Progenitor cell of endocrine pancreas (in vitro differentiated cells): ENCODE measurements at places on chromosomes 6 and 20.

DNA sequence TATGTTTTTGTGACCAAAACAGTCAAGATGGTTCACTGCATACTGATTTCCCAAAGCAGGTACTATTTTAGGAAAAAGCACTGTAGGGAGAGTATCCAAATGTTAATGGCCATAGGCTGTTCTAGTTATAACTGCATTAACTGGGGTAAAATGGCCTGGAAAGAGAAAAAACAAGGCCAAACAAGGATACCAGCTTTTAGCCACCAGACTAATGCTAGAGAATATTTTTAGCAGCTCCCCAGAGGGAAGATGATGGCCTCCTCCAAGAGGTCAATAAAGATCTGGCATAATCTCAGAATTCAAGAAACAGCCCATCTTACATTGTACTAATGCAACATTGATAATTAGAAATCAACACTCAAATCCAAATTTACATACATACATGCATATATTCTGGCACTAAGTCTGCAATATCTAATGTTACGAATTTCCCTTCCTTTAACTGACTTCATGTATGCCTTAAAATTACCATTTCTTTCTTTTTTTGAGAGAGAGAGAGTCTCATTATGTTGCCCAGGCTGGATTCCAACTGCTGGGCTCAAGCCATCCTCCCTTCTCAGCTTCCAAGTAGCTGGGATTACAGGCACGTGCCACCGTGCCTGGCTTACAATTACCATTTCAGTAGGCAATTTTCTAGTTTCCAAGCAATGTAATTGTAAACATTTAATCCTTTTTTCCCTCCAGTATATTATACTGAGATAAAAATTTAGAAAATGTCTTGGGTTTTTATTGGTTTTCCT is 9.3 kb downstream of the COX7A2 start:
- H3K27ac ChIP-seq, result no peak overlapping the region
- DNase-seq, result no peak
- peaks cover 8% of the 10 kb centered on the region for H3K36me3 ChIP-seq
- H3K27me3 ChIP-seq, result no peaks in the 10 kb centered on the region
- no peak overlapping the region for H3K4me3 ChIP-seq
- peaks cover 13% of the 10 kb centered on the region for H3K4me1 ChIP-seq

DNA sequence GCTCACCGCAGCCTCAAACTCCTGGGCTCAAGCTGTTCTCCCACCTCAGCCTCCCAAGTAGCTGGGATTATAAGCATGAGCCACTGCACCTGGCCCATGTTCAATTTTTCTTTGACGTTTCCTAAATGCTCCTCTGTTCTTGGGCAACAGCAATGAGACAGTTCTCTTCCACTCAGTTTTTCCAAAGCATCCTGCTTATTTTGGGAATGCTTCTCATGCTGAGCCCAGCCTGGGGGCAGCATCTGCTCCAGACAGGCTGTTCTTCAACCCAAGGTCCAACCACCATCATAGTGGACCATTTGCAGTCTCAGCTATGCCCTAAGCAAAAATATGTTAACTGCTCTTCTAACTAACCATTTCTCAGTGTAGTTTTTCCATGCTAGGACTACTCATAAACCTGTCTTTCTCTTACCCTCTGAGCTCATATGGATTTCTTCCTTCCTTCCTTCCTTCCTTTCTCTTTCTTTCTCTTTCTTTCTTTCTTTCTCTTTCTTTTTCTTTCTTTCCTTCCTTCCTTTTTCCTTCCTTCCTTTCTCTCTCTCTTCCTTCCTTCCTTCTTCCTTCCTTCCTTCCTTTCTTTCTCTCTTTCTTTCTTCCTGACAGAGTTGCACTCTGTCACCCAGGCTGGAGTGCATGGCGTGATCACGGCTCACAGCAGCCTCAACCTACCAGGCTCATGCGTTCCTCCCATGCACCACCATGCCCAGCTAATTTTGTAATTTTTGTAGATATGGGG is 48.4 kb downstream of the GCNT2 start:
- no peaks in the 10 kb centered on the region for H3K36me3 ChIP-seq
- peaks cover 33% of the 10 kb centered on the region for H3K27me3 ChIP-seq
- DNase-seq, result no peak
- H3K27ac ChIP-seq, result no peak overlapping the region
- H3K4me1 ChIP-seq, result peaks cover 5% of the 10 kb centered on the region
- no peak overlapping the region for H3K4me3 ChIP-seq

GRCh38 chr20:18092890-18093289 is 35.2 kb upstream of the OVOL2 start:
- no peak for DNase-seq
- no peak overlapping the region for H3K4me3 ChIP-seq
- H3K27me3 ChIP-seq, result peaks cover 33% of the 10 kb centered on the region
- no peak overlapping the region for H3K27ac ChIP-seq
- H3K4me1 ChIP-seq, result peaks cover 12% of the 10 kb centered on the region
- no peaks in the 10 kb centered on the region for H3K36me3 ChIP-seq

DNA sequence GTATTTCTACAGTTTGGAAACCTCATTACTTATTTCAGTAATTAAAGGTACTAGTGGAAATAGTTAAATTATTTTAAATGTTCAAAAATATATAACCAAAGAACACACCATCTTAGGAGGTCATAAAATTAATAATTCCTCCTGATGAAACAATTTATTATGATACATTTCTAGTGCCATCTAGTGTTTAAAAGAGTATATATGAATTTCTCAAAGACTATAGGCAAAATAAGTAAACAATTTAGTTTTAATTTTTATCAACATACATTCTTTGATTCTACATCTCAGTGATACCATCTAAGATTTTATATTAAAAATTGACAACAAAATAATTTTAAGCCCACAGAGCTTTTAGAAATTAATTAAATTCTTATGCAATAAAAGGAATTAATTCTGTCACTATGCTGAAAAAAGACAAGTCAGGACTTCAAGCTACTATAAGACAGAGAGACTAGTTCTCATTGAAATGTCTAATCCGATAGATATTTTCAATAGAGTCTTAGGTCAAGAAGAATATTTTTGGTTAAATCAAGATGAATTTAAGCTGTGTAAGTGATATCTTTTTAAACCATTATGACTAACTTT is 107.8 kb upstream of the RNF217 start:
- no peaks in the 10 kb centered on the region for H3K36me3 ChIP-seq
- H3K27ac ChIP-seq, result no peak overlapping the region
- H3K4me1 ChIP-seq, result no peaks in the 10 kb centered on the region
- no peak for DNase-seq
- no peaks in the 10 kb centered on the region for H3K27me3 ChIP-seq

- peaks cover 7% of the 10 kb centered on the region for H3K4me1 ChIP-seq
- no peaks in the 10 kb centered on the region for H3K27me3 ChIP-seq
- no peak overlapping the region for H3K4me3 ChIP-seq
- DNase-seq, result no peak
These were observed 108.7 kb downstream of the ZFAND3 start for GRCh38 chr6:37928217-37928616.

- H3K4me1 ChIP-seq, result peaks cover 15% of the 10 kb centered on the region
- peaks cover 2% of the 10 kb centered on the region for H3K36me3 ChIP-seq
These were observed 1.0 kb upstream of the APMAP start for GRCh38 chr20:24993337-24994185.

DNA sequence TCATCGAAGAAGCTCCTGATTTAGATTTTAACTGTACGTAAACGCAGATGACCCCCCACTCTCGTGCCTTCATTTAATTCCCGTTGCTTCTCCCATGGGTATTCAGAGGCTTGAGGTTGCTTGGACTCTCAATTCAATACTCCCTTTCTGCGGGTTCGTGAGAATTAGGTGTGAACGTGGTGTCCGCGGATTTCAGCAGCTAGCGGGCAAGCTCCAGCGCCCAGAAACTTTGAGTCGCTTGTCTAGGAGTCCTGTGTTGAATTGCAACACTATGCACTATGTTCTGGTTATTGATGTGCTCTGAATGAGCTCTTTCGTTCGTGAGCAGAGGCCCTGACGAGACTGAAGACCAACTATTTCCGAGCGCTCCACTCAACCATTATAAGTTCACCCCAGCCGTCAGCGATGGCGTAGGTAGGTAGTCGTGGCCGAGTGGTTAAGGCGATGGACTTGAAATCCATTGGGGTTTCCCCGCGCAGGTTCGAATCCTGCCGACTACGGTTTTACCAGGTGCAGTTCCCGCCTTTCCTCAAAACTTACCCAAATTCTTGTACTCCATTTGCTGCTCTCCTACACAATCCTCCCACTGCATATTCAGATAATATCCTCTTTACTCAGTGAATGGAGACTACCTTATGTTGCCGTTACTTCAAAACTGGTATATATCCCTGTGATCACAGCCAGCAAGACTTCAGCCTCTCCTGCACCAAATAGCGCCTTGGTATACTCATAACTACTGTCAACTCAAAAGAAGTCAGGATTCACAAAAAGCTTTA is 72.6 kb upstream of the ZNF184 start:
- no peak for DNase-seq
- H3K4me1 ChIP-seq, result peaks cover 11% of the 10 kb centered on the region
- peak overlapping the region; percentile 69 for H3K4me3 ChIP-seq
- peaks cover 83% of the 10 kb centered on the region for H3K27me3 ChIP-seq
- no peaks in the 10 kb centered on the region for H3K36me3 ChIP-seq
- H3K27ac ChIP-seq, result peak overlapping the region; percentile 17

GRCh38 chr6:156867121-156867520 is 89.9 kb downstream of the ARID1B start:
- DNase-seq, result no peak
- H3K27ac ChIP-seq, result no peak overlapping the region
- H3K27me3 ChIP-seq, result no peaks in the 10 kb centered on the region
- H3K4me1 ChIP-seq, result peaks cover 21% of the 10 kb centered on the region
- H3K36me3 ChIP-seq, result peaks cover 1% of the 10 kb centered on the region

- no peak overlapping the region for H3K27ac ChIP-seq
- no peaks in the 10 kb centered on the region for H3K4me1 ChIP-seq
- H3K27me3 ChIP-seq, result peaks cover 3% of the 10 kb centered on the region
These were observed 355.0 kb upstream of the MAP3K7 start for GRCh38 chr6:90941885-90942284.

GRCh38 chr6:2959909-2960719 is 11.3 kb downstream of the SERPINB6 start:
- peaks cover 18% of the 10 kb centered on the region for H3K36me3 ChIP-seq
- H3K27me3 ChIP-seq, result no peaks in the 10 kb centered on the region
- H3K4me1 ChIP-seq, result peaks cover 48% of the 10 kb centered on the region
- peak overlapping the region; percentile 90 for H3K27ac ChIP-seq

DNA sequence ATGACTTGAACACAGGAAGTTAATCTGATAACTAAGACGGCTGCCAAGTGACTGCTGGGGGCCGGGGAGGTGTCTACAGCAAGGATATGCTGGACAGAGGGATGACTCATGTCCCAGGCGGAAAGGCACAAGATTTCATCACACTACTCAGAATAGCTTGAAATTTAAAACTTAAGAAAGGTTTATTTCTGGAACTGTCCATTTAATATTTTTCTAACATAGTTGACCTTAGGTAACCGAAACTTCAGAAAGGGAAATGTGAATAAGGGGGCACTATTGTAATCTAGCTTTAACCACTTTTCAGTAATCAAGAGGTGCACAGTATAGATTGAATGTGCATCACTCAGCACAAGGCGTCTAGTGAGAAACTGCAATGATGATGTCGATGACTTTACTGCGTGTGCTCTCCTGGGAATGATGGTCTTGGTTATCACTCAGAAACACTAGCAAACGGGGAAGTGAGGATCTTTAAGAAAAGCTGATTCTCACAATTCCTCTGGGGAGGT is 171.5 kb downstream of the QKI start:
- no peaks in the 10 kb centered on the region for H3K27me3 ChIP-seq
- DNase-seq, result no peak
- peaks cover under 1% of the 10 kb centered on the region for H3K36me3 ChIP-seq

GRCh38 chr6:81933089-81933488 is 180.6 kb upstream of the TENT5A start:
- H3K27me3 ChIP-seq, result no peaks in the 10 kb centered on the region
- DNase-seq, result no peak
- H3K4me1 ChIP-seq, result peaks cover 8% of the 10 kb centered on the region
- H3K4me3 ChIP-seq, result no peak overlapping the region

DNA sequence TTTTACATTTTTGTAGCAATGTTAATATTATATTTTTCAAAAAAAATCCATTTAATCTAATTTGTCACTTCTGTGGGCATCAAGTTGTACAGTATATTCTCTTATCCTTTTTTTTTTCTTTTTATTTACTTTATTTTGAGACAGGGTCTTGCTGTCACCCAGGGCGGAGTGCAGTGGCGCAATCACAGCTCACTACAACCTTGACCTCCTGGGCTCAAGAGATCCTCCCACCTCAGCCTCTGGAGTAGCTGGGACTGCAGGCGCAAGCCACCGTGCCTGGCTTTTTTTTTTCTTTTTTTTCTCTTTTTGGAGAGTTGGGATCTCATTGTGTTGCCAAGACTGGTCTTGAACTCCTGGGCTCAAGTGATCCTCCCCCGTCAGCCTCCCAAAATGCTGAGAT is 14.4 kb upstream of the BEND6 start:
- H3K4me1 ChIP-seq, result no peaks in the 10 kb centered on the region
- no peak overlapping the region for H3K27ac ChIP-seq
- H3K4me3 ChIP-seq, result no peak overlapping the region
- H3K27me3 ChIP-seq, result peaks cover 3% of the 10 kb centered on the region

- no peak overlapping the region for H3K4me3 ChIP-seq
- H3K27ac ChIP-seq, result no peak overlapping the region
- DNase-seq, result no peak
- H3K36me3 ChIP-seq, result no peaks in the 10 kb centered on the region
- peaks cover 4% of the 10 kb centered on the region for H3K27me3 ChIP-seq
These were observed 130.8 kb downstream of the TAF4 start for GRCh38 chr20:61934716-61935530.

DNA sequence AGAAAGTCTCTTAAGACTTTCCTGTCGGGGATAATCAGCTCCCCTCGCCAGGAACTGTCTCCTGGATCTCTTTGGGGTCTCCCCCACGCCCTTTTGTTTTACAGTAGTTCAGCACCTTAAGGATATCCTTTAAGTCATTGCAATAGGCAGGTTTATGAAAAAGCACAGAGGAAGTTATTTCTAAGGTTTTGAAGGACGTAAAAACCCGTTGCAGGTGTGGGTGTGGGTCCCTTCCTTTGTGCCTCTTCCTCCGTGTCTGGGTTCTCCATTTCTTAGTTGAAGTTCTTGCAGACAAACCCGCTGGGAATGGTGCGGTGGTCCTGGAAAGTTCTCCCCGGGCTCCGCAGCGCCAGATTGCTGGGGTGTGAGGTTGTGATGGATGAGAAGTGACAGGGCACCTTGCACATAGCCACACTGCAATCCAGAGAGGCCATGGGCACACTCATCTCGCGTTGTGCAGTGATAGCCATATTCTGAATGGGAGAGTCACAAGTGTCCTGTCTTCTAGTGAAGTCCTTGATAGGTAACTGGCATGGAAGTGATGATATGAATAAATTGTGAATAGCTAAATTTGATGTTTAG is 65.2 kb downstream of the GTF2H5 start:
- no peak for DNase-seq
- H3K27ac ChIP-seq, result peak overlapping the region; percentile 98
- H3K4me1 ChIP-seq, result peaks cover 29% of the 10 kb centered on the region
- no peaks in the 10 kb centered on the region for H3K27me3 ChIP-seq
- peaks cover 5% of the 10 kb centered on the region for H3K36me3 ChIP-seq
